Thyroid gland (tissue), 4 donors: ENCODE measurements at places on chromosomes 1 and 21.
A peak's percentile ranks its signal among the peaks of the same experiment; 100 is the strongest.

DNA sequence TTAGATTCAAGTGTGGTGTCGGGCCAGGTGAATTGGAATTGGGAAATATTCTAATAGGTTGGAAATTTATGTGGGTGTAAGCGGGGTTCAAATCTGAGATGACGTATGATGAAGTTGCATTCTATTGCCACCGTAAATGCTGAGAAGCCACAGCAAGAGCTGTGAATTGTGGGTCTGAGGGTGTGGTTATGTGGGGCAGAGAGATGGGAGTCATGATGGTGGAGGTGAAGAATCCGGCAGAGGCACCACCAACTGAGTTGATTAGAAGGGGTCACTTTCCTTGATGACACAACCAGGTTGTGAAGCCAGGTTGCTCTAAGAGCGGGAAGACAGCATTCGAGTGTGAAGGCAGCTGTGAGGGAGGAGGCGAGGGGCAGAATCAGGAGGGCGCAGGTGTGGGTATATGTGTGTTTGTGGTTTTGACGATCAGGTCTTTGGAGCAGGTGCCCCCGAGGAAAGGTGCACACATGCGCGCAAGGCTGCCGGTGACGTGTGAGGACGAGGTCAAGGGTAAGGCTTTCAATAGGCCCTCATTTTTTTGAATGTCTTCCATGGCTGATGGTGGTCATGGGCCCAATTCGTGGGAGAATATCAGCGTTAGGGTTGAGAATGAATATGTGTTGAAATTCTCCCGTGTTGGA, 18.7 kb downstream of the LRRC3 start:
- DNase-seq: no peak

DNA sequence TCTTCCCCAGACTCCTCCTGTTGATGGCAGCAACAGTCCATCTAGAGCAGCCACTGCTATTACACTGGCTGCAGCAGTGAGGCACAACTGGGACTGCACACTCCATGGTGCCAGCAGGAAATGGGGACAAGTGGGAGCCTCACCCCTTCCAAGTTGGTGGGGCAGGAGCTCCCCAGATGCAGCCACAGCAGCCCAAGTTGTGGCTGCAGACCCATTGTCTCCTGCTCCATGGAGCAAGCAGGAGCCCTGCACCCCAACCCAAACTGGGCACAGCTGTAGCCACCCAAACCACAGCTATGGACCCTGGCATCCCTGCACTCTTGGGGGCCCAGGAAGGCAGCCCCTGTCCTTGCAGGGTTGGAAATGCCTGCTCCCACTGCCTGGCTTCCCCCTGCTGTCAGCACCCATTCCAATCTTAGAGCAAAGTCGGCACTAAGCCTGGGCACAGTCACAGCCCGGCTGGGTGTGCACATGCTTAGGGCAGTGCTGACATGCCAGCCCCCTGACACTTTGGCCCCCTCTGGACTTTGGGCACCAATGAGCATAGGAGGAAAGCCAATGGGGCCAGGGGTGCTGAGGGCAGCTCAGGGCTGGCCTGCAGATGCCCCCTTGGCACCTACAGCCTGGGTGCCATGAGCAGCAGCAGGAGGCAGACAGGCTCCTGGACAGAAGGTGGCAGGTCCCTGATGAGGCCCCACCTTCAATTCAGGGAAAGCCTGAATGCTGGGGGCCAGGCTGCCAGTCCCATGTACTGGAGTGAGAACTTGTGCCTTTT, 44.0 kb downstream of the MATN1 start:
- no peak for DNase-seq

DNA sequence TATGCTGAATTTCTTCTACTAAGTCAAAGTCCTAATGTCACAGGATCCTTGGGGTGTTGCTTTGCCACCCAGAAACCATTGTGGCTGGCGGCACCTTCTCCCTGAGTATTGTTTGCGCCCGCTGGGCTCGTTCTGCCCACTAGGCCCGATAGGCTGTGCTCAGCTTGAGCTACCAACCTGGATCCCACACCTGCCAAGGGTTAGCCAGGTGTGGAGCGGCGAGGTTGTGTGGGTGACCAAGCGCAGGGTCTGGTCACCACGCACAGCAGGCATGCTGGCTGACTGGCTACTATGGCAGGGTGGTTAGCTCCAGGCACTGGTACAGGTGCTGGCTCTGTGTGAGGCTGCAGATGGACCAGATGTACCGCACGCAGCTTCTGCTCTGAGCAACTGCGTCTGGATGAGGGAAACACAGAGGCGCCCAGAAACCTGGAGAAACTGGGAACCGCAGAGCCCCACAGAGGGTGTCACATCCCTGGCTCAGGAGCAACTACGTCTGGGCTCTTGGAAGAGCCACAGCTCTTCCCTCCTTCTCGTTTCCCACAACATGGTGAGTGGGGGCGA, 50.3 kb upstream of the SCYL3 start:
- no peak for DNase-seq

DNA sequence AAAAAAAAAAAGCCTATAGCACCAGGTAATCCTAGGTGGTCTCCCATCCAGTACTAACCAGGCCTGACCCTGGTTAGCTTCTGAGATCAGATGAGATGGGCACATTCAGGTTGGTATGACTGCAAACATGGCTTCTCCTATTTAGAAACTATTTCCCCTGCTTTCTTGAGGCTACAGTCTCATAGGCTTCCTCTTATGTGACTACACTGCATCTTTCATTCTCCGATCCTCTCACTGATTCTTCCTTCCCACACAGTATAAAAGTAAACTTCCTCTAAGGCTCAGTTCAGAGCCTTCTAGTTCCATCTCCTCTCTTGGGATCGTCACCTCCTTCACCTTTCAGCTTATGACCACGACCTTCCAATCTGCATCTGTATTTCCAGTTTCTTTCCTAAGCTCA, 30.4 kb upstream of the RNF2 start:
- DNase-seq: no peak

GRCh38 chr1:89356658-89357400, 7.0 kb upstream of the GBP6 start:
- no peak for DNase-seq

- no peak for DNase-seq
Observed at GRCh38 chr1:207745839-207746767, 5.8 kb upstream of the CD46 start.

DNA sequence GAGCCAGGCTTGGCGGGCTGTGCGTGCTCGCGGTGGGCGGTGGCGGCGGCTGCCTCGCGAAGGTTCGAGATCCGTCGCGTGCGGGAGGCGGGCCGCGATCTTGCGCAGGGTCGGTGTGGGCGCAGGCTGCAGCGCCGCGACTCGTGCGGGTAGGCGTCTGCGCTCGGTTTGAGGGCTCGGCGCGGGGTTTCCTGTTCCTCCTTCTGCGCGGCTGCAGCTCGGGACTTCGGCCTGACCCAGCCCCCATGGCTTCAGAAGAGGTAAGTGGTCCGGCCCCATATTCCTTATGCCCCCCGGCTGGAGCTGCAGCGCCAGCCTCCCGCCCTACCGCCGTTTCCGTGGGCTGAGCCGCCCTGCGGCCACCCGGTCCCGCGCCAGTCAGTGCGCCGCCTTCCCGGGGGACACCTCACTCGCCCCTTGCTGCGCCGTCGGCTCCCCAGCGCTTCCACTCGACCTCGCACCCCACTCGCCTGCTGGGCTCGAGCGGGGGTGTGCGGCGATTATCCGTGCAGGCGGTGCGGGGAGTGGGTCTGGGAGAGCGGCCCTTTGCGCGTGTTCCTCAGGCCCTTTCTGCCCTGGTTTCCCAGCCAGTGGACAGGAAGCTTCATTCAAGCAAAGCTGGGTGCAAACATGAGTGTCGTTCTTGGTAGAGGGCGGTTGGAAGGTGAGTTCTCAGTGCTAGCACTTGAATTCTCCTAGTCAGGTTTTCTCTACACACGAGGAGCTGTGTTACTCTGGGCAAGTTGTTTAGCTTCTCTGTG, at the start of gene CACYBP:
Gene CACYBP (plus strand): TSS at position 12 of the 761 bp plus-strand sequence. CDS start 234 bp downstream, at position 246.
- peak; percentile 47 for DNase-seq

DNA sequence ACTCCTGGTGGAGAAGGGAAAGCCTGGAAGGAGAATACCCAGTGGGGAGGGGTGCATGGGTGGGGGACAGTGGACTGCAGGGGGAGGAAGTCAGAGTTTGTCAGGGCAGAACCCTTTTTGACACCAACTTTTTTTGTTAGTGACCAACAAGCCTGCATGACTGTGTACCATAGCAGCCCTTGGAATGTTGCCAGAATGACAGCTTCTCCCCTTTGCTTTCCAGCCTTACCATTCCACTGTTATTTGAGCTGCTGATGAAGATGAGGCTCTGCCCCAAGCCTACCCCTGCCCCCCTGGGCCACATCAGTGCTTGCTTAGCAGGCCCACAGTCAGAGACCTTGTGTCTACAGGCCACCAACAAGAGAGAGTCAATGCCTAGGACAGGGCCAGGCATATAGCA, 341.2 kb downstream of the HHAT start:
- no peak for DNase-seq

DNA sequence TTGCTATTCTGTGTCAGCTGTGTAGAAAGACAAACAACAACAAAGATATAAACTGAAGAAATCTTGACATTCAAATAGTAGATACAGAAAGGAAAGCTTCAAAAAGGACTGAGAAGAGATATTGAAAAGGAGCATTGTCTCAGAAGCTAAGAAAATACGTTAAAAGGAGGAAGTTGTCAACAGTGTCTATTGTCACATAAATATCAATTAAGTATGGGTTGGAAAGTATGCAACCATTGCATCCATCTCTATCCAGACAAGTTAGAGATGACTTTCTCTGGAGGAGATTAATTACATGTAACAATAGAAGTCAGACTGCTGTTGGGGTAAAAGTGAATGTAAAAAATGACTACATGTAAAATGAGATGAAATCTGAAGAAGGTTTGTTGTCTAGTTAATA, 29.7 kb upstream of the BRINP3 start:
- DNase-seq: no peak

GRCh38 chr1:183533617-183534174, 56.6 kb downstream of the NCF2 start:
- DNase-seq: no peak

DNA sequence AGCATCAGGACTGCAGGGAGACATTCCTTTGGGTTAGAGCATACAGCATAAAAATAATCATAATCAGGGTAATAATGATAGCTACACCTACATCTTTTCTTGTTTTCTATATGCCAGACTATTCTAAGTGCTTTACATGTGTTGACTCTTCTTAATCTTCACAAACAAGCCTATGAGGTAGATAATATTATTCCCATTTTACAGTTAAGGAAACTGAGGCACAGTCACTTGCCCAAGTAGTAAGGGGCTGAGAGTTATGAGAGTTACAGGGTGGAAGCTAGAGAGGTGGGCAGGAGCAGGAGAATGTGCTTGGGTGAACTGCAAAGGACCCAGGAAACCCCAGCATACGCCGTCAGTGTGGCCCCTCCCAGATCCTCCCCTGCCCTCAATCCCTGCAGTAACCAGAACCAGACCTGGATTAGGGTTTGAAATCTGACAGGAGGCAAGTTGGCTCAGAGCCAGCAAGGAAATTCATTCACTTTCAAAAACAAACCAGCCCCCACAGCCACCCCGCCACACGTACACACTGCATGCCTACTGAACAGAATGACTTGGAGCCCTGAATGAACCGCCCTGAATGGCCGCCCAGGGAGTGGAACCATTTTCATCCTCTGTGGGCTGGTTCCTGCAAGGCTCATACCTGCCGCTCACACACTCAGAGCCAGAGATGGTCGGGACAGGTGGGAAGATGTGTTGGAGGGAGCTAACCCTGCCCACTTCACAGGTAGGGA, 126.1 kb downstream of the TRABD2B start:
- no peak for DNase-seq

- no peak for DNase-seq
Observed at GRCh38 chr1:38724160-38725131, 135.1 kb downstream of the RRAGC start.

GRCh38 chr1:3494321-3495308, 40.1 kb downstream of the ARHGEF16 start:
- no peak for DNase-seq

DNA sequence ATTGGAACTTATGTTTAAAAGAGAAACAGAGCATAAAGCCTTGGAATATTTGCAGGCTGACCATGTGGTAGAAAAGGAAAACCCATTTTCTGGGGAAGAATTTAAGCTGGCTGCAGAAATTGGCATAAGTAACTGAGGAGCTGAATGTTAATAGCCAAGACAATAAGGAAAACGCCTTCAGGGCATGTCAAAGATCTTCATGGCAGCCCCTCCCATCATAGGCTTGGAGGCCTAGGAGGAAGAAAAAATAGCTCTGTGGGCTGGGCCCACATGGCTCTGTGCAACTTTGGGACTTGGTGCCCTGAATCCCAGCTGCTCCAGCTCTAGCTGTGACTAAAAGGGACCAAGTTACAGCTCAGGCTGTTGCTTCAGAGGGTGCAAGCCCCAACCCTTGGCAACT, 51.5 kb downstream of the CTH start:
- DNase-seq: no peak

- no peak for DNase-seq
Observed at GRCh38 chr1:98054367-98054701, 133.5 kb upstream of the DPYD start.

DNA sequence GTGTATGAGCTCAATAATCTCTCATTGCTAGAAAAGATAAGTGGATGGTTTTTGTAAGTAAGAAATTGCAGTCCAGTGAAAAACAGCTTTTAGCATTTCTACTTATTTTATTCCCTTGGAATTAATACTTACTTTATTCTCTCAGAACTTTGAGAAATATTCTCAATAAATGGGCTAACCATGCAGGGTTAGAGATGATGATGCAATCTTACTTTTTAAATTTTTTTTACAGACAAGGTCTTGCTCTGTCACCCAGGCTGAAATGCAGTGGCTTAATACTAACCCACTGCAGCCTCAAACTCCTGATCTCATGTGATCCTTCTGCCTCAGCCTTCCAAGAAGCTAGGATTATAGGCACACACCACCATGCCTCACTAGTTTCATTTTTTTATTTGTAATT, 440.8 kb upstream of the ZP4 start:
- no peak for DNase-seq

DNA sequence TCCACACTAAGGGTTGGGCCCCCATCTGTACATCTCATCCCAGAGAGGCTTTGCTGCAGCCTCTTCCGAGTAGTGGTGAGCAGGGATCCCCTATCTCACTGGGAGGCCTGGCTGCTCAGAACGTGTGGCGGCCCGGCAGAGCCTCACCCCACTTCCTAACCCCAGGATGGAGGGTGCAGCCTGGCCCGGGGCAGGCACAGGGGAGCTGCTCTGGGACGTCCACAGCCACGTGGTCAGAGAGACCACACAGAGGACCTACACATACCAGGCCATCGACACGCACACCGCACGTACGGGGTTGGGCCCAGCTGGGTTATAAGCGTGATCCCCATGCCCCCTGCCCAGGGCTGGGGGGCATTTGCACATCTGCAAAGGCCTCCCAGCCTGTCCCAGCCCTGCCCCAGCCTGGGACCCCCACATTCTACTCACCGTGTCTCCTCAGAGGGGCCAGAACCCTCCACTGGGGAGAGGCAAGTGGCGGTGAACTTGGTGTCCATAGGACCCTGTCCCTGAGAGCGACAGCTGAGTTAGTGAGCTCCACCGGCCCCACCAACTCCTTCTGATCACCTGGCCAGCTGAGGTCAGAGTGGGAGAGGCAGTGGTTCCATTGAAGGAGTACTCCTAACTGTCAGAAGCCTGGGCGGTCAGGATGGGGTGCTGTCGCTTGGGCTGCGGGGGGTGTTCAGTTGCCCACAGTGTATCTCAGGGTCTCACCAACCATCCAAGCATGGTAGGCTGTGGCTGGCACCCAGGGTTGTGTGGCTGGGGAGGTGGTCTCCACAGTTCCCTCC, 41.2 kb downstream of the TRIM11 start:
- no peak for DNase-seq

GRCh38 chr1:38991638-38992411, 749 bp downstream of the AKIRIN1 start:
- DNase-seq: peak; percentile 62
